ENCODE measurements at places on chromosomes 6 and 20.

- no peak for DNase-seq
These were observed 151.7 kb downstream of the SOD2 start for GRCh38 chr6:159541296-159541695.

DNA sequence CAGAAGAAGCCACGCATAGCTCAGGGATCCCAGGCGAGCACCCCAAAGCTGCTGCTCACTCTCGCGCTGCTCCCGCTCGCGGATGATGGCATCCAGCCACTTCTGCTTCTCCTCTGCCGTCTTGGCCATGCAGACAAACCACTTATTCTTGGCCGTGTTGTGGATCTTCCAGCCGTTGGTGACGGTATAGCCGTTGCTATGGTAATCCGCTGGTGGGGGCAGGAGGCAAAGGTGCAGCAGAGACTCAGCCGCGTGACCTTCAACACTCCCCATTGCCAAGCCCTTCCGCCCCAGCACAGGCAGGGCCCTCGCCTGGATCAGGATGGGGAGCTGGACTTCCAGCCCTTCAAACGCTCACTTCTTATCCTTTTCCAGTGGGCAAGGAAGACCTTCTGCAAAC is 136.9 kb downstream of the PREX1 start:
- no peak for DNase-seq

GRCh38 chr20:1831606-1832005 is 63.6 kb upstream of the SIRPA start:
- DNase-seq = no peak

GRCh38 chr6:8539453-8539852 is 104.1 kb upstream of the SLC35B3 start:
- DNase-seq = no peak

- DNase-seq = no peak
These were observed 285.2 kb downstream of the UST start for GRCh38 chr6:149031859-149032598.

GRCh38 chr6:52641388-52641787 is 29.5 kb upstream of the TMEM14A start:
- DNase-seq = no peak

GRCh38 chr6:75377386-75377785 is 92.8 kb upstream of the TMEM30A start:
- no peak for DNase-seq

- no peak for DNase-seq
These were observed 431.0 kb upstream of the IRAK1BP1 start for GRCh38 chr6:78436335-78436734.

- no peak for DNase-seq
These were observed 55.5 kb downstream of the RFX6 start for GRCh38 chr6:116932496-116932895.

DNA sequence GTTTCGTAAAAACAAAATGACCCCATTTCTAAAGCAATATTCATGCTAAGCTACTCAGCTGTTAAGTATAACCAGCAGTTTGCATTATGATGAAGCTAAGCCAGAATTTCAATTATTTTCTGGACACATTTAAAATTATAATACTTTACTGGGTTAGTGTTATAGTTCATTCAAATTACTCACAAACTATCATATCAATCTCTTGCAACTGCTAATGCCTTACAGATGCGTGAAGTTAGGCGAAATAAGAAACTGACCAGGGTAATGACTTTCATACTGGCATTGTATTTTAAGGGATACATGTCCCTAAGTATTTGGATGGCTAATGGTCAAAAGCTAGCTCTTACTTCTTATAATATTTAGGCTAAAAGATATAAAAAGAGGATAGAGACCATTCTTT is 249.6 kb downstream of the TSHZ2 start:
- DNase-seq = peak; percentile 38

Data from forelimb muscle (tissue), 1 donor.